ENCODE measurements at places on chromosomes 3 and 15. TPM values are rescaled to one million over a fixed set of nuclear protein-coding genes. Genes with fewer than 3 reads are reported as not detected.

Gene SETD2
- 35.2 TPM for total RNA-seq

DNA sequence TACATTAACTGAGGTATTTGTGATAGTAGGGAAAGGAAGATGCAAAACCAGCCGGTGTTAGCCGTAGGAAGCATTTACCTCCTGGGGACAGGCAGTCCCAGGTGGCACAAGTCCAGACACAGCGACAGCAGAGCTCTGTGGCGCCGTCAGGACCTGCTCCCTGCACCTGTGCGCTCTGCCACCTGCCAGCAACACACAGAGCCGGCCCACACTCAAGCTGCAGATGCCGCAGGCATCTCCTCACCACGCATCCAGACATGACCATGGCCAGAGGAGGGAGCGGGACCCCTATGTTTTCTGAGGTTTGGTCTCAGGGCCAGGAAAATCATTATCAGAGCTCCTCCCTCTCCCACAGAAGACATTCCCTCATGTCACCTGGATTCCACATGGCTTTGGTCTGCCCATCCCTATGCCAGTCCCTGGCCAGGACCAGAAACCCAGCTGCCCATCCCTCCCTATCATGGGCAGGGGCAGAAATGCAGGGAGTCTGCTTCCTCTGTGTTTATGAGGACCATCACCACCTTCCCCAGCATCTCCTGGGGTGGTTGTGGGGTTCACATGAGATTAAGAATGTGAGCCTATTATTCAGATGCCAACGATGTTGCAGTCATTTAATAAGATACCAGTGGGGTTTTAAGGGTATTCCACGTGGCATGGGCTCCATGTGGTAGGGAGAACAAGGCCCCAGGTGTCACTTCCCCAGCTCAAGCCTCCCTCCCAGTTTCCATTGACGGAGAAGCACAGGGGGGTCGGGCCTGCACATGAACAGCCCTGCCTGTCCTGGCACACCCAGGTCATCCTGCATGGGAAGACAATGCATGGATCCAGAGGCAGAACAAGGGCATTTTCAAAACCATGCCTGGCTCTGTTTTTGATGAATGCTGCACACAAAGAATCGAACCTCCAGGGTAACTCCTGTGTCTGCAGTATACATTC is 251.1 kb downstream of the OCA2 start:
- no peak for DNase-seq

Gene ZIC4
- not detected for total RNA-seq

DNA sequence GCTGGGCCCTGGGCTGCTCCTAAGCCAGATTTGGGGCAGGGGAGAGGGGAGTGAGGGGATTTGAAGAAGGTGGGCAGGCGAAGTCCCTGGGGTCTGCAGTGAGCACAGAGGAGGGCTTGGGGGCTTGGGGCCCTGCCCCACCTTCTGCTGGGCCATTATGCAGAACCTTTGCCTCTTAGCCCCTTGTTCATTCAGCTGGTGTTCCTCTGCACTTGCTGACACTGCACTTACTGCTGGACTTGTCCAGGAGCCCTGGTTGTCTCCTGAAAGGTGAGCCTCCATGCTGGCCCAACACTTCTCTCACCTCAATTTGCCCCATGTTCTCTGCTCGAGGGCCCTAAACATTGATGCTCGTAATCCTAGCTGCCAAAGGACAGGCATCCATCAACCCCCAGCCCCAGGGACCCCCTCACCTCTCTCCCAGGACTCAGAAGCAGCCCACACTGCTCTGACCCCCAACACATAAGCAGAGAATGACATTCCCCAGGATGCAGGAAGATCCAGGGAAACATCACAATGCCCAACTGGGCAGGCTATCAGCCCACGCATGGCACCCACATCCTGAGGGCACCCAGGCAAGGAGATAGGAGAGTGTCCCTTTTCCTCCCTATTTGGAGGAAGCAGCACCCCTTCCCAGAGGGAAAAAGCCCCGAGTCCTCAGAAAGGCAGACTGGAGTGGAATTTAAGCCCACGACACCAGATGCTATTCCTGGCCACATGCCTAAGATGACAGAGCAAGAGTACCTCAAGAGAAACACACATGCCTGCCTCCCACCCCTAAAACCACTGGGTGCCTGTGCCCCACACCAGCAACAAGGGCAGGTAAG is 76.8 kb downstream of the ADCY5 start:
- DNase-seq, result no peak

DNA sequence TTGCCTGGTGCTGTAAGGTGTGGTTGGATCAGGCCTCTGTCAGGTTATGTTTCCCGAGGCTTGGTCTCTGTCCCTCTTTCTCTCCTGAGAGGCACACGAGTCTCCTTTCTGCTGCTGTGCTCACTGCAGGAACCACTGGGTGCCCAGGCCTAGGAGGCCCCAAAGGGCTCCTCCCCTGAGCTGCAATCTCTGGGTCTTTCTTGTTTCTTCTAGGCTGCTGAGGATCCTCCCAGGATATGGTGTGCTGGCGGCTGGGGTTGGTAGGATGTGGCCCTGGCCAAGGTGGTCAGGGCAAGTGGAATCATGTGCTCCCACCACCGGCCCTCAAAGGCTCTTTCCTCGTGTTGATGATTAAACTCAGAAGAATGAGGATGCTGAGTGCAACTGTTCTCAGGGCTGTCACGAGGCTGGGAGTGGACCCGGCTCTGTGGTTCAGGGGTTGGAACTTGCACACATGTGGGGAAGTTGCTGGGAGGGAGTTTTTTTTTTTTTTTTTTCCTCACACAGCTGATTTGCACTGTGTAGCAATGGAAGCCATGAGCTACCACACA is 43.6 kb upstream of the CTSH start:
- peak; percentile 92 for DNase-seq

DNA sequence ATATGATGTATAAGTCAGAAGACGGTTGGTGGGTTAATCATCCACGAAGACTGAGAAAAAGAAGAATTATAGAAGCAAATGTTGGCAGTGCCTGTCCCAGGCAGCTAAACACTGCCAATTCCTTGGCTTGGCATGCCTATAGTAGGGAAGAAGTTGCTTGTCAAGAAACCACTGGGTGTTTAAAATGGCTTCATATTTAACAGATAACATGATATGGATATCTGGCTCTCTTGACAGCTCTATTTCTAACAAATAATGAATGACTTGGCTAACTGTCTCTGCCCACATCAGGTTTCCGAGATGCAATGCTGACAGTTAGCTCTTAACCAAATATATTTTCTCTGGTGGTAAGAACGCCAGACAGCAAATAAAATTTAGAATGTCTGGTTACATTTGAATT is 341.7 kb upstream of the KCNMB2 start:
- no peak for DNase-seq

DNA sequence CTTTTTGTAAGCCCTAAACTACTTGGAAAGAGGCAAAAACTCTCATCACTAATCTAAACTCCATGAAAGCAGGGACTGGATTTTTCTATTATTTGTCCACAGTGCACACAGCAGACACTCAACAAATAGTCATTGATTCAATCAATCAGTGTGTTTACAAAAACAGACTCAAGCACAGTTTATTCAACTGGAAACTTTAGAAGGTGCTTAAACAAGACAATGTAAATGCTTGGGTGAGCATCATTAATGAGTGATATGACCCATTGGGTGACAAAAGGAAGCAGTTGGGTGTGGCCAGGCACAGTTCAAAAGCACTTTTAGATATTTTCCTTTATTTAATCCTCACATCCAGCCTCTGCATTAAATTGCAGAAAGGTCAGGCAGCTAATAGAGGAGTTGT is 32.0 kb upstream of the PPP4R2 start:
- no peak for DNase-seq

GRCh38 chr15:64855205-64855975 is 13.7 kb downstream of the PLEKHO2 start:
- no peak for DNase-seq

- no peak for DNase-seq
Measured at GRCh38 chr3:172125963-172126457, 86.6 kb downstream of the FNDC3B start.
